ENCODE measurements at places on chromosomes 2 and 18.

GRCh38 chr2:185393091-185393490 lies 345.5 kb upstream of the FSIP2 start:
- no peak for DNase-seq

DNA sequence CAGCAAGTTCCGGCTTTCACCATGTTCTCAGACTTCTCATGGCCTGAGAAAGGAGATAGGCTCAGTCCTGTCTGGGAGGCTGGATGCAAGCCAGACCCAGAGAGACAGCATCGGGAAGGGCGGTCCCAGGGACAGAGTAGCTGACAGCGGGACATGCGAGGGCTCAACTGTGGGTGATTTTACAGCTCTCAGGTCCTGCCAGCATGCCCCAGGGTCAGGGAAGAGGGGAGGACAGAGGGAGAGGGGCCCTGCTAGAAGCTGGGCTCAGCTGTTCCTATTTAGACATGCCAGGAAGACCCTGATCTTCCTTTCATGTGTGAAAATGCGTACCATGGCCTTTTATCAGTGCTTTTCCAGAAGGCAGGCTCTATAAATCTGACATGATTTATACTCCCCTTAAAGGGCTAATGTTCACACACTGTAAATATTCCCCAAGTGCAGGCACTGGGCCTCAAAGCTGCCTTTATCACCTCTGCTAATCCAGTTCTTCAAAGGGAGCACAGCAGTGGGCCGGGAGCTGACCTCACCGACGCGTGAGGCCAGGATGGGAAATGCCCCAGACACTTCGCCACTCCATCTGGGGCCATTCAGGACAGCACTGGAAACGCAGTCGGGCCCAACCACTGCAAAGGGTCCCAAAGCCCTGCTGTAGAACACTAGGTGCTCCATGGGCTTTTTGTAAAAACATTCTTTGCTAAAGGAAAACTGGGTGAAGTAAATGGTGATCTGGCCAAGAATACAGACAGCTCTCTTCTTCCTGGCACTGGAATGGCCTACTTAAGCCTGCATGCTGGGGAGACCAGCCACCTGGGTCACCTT lies 96.1 kb upstream of the LMAN1 start:
- no peak for DNase-seq

DNA sequence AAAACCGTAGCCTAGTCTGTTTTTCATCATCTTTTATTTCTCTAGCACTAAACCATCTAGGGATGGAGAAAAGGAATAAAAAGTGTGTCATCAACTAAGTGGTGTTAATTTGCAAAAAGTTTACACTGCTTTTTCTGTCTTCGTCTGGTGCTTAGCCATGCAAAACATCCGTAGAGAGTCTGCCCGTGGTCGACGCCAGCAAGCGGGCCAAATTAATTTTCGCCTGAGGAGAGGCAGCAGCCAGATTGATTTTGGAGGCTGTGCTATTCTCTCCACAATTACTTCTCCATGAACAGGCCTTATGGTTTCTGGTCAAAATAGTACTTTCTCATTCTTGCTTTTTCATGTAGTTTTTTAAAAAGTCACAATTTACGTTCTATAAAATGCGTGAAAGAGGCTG lies 46.3 kb downstream of the TNFRSF11A start:
- no peak for DNase-seq

DNA sequence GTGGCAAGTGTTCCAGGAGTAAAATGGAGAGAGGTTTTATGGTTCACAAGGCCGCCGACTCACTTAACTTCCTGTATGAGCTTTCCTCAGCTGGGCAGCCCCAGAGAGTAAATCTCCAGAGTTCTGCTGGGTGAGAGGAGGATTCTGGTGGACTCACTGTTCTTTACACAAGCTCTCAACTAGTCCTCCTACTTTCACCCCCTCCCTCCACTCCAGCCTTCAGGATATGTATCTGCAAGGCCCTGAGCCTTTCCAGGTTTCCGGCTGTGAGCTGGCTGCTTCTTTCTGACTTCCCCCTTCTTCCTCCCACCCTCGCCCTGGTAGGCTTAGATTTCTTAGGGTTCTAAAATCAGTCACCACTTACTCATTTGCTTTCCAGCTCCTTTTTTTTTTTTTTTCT lies 34.0 kb downstream of the EML6 start:
- DNase-seq: peak; percentile 20

DNA sequence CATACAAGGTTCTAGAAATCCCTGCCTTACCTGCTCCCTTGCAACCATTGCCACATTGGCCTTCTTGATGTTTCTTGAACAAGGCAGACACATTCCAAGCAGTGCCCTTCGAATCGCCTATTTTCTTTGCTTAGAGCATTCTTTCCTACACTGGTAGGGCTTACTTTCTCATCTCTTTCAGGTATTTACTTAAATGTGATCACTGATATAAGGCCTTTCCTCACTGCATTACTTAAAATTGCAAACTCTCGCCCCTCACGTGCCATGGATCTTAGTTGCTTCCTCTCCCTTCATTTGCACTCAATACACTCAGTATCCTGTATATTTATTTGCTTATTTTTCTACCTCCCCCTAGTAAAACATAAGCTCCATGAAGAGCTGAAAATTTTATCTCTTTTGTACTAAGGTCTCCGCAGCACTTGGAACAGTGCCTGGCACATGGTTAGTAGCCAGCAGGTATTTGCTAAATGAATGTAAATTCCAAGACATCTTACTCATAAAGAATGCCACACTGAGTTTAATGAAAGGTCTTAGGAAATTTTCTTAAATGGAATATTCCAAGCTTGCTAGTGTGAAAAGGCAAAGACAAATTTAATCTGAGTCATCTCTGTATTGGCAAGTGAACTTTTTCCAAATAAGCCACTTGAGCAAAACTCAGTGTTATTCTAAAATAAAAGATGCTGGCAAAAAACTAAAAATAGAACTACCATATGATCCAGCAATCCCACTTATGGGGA lies 42.4 kb upstream of the FIGN start:
- peak; percentile 93 for DNase-seq

DNA sequence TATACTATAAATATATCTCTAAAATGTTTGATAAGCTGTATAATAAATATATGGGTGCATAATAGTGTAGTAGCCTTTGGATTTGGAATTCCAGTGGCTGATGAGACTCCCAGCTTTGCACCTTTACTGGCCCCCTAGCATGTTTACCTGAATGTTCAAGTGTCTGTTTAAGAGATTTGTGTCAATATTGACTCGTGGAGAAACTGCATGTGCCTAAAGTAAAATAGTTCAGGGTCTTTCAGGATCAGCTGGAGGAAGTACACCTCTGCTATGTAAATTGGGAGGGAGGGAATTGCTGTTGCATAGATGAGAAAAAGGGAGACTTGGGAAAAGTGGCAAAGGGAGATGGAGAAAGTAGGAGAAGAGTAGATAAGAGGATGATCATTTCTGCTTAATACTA lies 23.9 kb downstream of the ME2 start:
- no peak for DNase-seq

DNA sequence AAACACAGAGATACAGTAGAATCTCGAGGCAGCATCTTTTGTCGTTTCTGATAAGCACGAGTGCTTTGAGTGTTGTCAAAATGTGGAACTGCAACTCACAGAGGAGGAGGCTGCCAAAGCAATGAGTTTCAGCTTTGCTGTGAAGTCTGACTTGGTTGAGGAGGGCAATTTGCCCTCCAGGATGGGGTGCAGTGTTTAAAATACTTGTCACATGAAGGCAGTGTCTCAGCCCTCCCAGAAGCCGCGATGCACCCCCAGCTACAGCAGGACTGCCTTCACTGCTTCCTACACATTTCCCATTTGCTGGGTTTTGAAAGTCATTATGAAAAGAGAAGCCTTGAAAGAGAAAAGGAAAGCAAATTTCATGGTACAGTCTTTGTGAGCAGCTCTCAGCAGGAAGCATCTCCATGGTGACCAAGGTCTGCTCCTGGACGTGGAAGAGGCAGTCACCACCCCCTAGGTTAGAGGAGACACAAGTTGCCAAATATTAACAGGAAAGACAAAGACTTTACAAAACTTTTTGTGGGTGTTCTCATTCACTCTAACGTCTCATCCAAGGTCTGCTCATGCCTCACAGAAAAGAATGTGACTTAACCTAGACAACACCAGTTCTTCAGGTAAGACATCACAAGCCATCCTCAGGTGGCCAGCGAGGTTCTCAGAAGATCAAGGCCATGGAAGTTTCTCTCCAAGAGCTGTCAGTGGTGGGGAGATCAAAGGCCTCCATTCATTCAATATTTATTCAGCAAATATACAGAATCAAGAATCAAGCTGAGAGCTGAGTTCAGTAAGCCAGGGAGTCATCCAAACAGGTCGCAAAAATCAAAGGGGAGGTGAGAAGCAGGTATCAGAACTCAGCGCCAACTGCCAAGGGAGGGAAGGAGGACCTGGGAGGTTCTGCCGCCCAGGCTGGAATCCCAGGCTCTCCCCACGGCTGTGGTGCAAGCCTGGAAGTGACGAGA lies 476.0 kb downstream of the EIPR1 start:
- DNase-seq: no peak

Measured in astrocyte of the spinal cord (primary cell).